ENCODE measurements at places on chromosomes 1 and 21. TPM values are rescaled to one million over a fixed set of nuclear protein-coding genes. Genes with fewer than 3 reads are reported as not detected.

DNA sequence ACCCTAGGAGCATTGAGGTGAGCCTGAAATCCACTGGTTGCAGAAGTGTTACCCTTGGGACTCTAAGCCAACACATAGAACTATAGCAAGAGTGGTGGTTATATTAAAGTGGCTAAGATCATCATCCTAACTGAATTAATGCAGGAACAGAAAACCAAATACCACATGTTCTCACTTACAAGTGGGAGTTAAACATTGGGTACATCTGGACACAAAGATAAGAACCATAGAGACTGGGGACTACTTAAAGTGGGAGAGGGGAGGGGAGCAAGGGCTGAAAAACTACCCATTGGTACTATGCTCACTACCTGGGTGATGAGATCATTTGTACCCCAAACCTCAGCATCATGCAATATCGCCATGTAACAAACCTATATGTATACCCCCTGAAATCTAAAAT lies 100.0 kb downstream of the SLC25A24 start:
- DNase-seq, result no peak

LIPI gene
- total RNA-seq, result not detected

RGS16 gene
- total RNA-seq, result 16.4 TPM

DNA sequence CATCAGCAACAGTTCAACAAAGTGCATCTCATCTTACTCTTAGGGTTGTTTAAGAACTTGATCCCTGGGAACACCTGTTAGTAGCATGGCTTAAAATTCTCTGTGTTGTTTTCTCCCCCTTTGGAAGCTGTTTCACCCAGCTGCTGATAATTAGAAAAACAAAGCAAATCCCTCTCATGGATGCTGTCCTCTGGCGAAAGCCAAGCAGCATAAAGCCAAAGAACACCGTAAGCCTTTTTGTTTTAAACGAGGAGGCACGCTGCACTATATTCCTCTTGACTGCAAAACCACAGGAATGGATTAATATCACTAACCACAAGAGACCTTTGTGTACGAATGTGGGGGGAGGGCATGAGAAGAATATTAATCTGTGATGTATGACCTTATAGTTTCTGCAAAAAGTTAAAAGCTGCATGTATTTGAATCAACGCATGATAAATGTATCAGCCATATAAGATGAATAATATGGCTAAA lies 923.2 kb downstream of the LTN1 start:
- DNase-seq, result no peak
